ENCODE measurements at places on chromosomes 2 and 18. TPM values are rescaled to one million over a fixed set of nuclear protein-coding genes. Genes with fewer than 3 reads are reported as not detected.
A peak's percentile ranks its signal among the peaks of the same experiment; 100 is the strongest.

Gene MYL12A
- total RNA-seq: 332 TPM

Gene HOXD12
- not detected for total RNA-seq

Gene SIX2
- total RNA-seq: 1.2 TPM

DNA sequence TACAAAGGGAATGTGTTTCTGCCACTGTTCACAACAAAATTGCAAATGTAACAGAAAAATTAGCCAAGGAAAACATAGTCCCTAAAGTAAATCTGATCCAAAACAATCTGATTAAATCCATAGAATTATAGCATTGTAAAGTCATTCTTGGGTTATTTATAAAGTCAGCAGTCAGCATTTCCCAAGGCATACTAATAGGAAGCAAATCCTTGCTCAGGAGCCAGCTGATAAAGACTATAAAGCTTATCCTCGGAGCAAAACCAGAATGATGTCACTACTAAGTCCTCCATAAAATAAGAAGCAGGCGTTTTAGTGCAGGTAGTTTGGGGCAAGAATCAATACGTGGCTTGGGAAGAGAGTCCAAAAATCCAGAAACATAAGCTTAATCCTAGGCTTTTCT is 67.3 kb upstream of the CSRNP3 start:
- no peaks in the 10 kb centered on the region for H3K4me1 ChIP-seq
- peaks cover 76% of the 10 kb centered on the region for H3K27me3 ChIP-seq
- H3K4me3 ChIP-seq: no peak overlapping the region

Gene TMEM178A
- total RNA-seq: 0.66 TPM

DNA sequence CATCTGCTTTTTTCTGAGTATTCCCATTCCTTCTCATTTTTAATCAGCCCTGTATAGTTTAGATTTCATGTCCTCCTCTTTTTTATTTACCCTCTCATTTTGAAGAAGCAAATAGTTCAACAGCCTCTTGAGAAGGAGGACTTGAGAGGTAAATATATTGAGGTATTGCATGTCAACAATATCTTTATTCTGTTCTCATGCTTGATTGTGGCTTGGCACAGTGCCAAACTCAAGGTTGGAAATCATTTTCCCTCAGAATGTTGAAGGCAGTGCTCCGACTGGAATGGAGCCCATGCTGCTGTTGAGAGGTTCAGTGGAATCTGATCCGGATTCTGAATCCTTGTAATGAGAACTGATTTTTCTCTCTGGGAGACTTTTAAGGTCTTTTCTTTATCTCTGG is 31.0 kb upstream of the GALNT3 start:
- no peak overlapping the region for H3K27ac ChIP-seq
- no peaks in the 10 kb centered on the region for H3K36me3 ChIP-seq
- H3K27me3 ChIP-seq: peaks cover 12% of the 10 kb centered on the region
- H3K4me3 ChIP-seq: no peak overlapping the region

Gene CFAP65
- total RNA-seq: not detected

Gene REG1B
- total RNA-seq: not detected

Gene ASAP2
- total RNA-seq: 80.8 TPM

DNA sequence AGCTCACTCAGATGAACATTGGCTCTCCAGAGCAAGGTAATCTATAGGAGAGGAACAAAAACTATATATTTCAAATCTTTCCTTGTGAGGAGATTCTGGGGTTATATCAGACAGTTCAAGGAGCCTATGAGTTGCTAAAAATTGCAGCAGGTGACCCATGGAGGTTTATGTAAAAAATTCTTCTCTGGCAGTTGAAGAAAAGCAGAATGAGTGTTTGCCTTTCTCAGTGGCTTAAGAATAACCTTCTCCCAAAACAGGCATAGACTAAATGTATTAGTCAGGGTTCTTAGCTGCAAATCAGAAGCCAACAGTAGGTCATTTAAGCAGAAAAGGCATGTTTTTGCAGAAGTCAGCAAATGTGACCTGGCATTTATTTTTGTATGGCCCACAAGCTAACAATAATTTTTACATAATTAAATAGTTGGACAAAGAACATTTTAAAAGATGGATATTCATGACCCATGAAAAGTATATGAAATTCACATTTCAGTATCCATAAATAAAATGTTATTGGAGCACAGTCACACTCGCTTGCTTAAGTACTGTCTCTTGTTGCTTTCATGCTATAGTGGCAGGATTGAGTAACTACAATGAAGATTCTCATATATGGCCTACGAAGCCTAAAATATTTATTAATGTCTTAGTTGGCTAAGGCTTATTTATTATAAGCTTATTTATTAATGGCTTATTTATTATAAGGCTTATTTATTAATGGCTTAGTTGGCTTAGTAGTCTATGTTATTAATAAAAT is 93.4 kb upstream of the TLK1 start:
- H3K4me1 ChIP-seq: no peaks in the 10 kb centered on the region
- no peaks in the 10 kb centered on the region for H3K27me3 ChIP-seq
- no peak overlapping the region for H3K27ac ChIP-seq
- H3K4me3 ChIP-seq: no peak overlapping the region
- H3K36me3 ChIP-seq: no peaks in the 10 kb centered on the region

- H3K4me3 ChIP-seq: no peak overlapping the region
- DNase-seq: no peak
- H3K27me3 ChIP-seq: peaks cover 91% of the 10 kb centered on the region
- no peaks in the 10 kb centered on the region for H3K36me3 ChIP-seq
- no peak overlapping the region for H3K27ac ChIP-seq
These were observed 206.2 kb downstream of the RPIA start for GRCh38 chr2:88897715-88898114.

Gene TNFRSF11A
- total RNA-seq: 3.0 TPM

- peak within 1 kb of the TSS; percentile 83 for H3K4me3 ChIP-seq
- peaks cover 6% of the 10 kb centered on the region for H3K36me3 ChIP-seq
- H3K27ac ChIP-seq: peak within 1 kb of the TSS; percentile 96
- peaks cover 10% of the 10 kb centered on the region for H3K4me1 ChIP-seq
- DNase-seq: peak; percentile 90
- no peaks in the 10 kb centered on the region for H3K27me3 ChIP-seq
These were observed at the start of gene REL for GRCh38 chr2:60881047-60881932. TSS of gene REL (plus strand) at chr2:60881574. CDS start at chr2:60881841, 267 bp downstream.

GRCh38 chr2:60415814-60416213 is 137.6 kb downstream of the BCL11A start:
- no peaks in the 10 kb centered on the region for H3K36me3 ChIP-seq
- no peak for DNase-seq
- no peak overlapping the region for H3K27ac ChIP-seq
- no peak overlapping the region for H3K4me3 ChIP-seq
- H3K27me3 ChIP-seq: peaks cover 16% of the 10 kb centered on the region
- peaks cover 6% of the 10 kb centered on the region for H3K4me1 ChIP-seq

Gene UGT1A3
- total RNA-seq: not detected

Gene RFX8
- total RNA-seq: not detected

All from MCF 10A (cell line).